ENCODE measurements at places on chromosomes 5 and 9.

DNA sequence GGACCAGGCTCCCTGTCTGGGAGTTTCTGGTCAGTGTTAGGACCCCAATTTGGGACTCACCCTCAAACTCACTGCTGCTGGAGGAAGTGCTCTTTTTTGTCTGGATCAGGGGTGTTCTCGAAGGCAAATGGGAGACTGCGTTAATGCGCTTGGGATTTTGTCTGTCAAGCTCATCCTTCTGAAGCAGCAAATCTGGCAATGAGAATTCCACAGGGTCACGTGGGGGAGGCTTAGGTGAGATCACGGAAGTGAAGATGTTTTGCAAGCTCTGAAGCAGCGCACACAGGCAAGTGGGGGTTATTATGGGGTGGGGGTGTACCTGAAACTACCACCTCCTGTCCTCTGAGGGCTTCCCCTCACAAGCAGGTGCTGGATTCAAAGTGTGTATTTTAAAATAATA lies 10.5 kb upstream of the TEX53 start:
- DNase-seq: no peak

DNA sequence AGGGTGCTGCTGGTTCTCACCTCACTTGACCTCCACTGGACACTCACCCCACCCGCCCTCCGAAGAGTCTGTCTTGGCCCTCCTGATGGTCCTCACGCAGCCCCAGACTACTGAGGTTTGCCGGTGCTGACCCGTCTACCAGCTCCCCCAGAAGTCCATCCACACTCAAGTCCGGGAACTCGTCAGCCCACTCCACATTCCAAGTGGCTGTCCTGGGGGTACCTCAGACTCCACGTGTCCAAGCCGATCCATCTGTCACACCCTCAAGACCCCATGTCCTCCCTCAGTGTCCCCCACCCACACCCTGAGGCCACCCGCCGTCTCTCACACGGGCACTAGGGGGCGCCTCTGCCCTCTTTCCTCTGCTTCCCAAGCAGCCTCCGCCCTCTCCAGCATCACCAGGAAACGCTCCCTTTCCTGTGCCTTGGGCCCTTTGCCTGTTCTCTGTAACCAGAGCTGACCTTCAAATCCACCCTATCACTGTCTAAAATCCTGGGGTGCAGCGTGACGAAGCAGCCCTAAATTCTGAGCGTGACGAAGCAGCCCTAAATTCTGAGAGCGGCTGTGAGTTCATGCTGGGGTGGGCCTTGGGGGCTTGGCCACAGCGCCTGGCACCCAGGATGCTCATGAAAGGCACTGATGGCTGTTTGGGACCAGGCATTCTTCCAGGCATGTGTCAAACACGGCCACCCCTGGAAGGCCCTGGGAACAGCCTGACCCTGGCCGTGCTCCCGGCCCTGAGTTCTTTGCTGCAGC lies 95.7 kb downstream of the KCNT1 start:
- DNase-seq: peak; percentile 76

DNA sequence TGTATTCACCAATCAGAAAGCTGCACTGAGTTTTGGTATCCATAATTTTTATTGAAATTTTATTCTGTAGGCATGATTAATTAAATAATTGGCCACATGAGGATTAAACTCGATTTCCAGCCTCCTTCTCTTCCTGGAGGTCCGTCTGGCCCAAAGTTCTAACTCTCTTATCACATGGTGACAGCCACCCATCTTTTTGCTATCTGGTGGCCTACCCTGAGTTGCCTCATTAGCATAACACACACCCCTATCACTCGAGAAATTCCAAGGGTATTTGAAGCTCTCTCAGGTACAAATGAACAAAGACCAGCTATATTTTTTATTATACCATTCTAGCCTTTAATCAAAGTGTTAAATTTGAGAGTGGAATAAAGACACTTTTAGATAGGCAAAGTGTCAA lies 57.7 kb downstream of the APC start:
- no peak for DNase-seq

GRCh38 chr5:142221091-142221860 lies 103.5 kb downstream of the SPRY4 start:
- DNase-seq: no peak

DNA sequence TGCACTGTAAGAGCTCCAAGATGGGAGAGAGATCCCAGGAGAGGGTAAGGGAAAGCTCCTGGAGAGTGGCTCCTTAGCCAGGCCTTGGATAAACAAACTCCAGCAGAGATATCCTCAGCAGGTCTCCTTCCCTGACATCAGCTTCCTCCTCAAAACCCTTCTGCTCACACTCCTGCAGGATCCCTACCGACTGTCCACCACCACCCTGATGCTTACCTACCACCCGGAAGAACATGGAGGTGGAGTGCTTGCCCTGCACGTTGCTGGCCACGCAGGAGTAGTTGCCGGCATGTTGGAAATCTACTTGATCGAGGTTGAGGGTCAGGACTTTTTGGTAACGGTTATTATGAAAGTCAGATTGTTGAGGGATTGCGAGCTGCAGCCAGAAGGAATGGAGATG lies 9.3 kb downstream of the CSF1R start:
- no peak for DNase-seq

- DNase-seq: no peak
These were observed 986.5 kb upstream of the ARRDC3 start for GRCh38 chr5:92369587-92369986.

- no peak for DNase-seq
These were observed 17.1 kb downstream of the C6 start for GRCh38 chr5:41196197-41196596.

DNA sequence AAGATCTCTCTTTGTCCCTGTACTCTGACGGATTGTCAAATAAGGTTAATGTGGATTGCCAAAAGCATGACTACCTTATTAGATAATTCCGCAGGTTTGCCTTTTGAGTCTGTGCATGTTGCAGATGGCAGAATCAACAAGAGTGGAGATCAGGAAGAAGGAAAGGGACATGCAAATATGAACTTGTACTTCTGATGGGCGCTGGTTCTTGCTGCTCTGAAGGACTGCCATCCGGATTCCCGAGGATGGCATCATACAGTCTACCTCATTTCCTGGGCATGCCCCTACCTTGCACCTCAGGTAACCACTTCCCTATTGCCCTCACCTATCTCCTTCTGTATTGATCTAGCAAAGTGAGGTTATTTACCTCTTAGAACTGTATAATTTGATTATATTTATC lies 504.2 kb downstream of the ACTL7B start:
- DNase-seq: no peak

- no peak for DNase-seq
These were observed 128.1 kb upstream of the OTULINL start for GRCh38 chr5:14453481-14453880.

GRCh38 chr5:66255714-66256113 lies 111.6 kb downstream of the SREK1 start:
- DNase-seq: no peak

DNA sequence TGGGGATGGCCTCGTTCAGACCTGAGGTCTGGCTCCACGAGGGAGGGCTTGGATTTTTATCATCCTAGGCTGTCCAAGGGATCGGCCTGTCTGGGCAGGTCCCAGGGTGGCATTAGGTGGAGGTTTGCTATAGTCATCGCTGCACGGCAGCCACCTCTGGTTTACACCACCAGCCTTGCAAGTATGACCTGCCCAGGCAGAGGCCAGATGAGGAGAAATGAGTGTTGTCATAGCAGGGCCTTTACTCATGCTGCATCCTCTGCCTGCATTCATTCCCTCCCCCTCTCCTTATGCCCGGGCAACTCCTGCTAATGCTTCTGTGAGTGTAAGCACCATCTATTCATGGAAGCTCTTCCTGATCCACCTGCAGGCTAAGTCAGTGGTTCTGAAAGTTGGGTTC lies 15.3 kb upstream of the NDST1 start:
- no peak for DNase-seq

DNA sequence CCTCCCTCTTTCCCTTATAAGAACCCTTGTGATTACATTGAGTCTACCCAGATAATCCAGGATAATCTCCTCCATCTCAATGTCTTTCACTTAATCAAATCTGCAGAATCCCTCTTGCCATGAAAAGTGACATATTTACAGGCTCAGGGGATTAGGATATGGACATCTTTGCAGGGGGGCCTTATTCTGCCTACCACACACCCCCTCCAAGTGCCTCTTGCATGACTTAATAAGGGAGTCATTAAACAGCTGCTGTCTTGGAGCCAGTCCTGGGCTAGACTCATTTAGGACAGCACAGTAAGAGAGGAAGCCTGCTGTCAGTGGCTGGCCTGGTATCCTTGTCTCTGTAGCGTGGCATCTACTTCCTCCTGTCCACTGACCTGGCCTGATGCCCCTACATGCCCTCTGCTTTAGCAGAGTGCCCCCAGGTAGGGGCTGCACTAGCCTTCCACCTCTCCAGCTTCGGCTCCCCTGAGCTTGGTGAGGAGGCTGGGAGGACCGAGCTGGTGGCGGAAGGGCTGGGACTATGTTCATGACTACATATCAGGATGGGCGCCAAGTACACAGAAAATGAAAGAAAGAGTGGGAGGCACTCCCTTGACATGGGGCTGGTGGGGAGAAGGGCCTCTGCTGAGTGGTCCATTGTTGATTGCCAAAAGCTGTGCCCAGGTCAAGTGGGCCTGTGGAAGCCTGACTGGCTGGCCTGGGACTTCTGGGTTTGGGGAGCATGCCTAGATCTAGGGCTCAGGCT lies 17.2 kb downstream of the ENHO start:
- no peak for DNase-seq

GRCh38 chr5:18811661-18812060 lies 1176.3 kb downstream of the CDH18 start:
- no peak for DNase-seq

GRCh38 chr5:108521841-108522506 lies 140.1 kb upstream of the FBXL17 start:
- DNase-seq: peak; percentile 72

DNA sequence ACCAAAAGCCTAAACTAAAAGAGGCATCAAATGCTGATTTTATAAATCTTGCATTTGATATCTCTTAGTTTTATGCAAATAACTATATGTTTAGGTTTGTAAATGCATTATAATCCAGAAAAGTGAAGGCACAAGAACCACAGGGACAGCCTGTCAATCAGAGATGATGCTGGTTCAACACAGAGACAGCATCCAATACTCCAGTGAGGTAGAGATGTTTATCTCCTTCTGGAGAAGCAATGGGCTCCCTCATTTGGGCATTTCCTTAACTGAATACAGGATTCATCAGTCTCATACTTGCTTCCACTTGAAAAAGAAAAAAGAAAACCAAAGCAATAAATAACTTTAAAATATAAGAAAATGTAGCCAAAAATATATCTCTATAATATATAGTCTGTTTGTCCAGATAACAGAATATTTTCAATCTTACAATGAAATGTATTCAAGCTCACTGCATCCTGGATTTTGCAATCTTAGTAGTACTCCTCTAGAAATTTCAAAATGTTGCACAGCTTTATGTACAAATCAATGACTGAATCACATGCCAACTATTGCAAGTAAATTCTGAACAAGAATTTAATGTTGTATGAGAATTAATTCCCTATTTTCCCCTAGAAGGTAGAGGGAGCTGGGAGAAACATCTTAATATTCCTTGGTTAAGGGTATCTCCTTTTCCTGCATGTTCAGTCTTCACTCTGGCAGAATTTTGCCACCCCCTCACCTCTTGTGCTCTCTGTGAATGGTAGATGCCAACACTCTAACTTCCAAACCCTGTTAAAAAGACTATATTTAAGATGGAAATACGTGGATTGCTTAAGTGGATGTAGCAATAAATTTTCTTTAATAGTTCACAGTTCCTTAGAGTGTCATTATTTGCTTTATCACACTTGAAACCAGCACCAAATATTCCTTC lies 191.1 kb upstream of the GAS1 start:
- DNase-seq: no peak

DNA sequence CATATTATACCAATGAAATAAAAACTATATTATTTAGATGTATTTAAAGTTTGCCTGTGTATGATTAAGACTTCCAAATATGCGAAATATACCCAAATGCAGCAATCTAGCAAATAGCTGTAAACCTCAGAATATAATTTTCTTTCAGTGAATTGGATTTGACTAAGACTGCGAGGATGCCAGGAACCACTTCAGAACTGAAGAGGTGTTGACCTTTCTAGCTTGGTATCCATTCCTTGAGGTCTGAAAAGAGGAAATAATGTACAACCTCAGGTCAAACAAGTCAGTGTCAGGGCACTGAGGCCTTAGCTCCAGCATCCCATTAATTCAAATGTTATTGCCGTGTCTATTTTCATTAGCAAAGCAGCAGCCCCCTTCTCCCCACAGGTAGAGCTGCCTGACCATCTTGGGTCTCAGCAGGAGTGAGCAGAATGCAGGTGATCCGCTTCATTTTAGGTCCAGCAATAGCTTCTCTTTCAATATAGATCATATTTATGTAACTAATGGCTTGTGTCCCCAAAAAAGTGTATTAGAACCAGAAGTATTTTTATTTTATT lies 100.0 kb downstream of the KIAA1958 start:
- DNase-seq: no peak

DNA sequence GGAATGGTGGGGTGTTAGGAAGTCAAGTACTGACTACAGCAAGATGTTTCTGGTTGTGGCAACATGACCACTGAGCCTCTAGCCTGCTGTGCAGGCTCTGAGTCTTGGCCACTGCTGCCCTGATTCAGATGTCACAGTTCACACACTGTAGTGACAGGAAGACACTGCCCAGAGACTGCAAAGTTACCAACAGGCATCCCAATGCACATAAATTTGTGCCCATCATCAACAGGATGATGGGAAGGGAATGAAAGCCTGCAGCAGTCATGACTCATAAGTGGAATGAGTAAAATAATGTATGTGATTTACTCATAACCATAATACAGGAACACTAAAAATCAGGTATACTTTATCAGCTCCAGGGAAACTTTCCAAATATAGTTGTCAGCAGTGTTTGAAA lies 251.6 kb upstream of the HAPLN1 start:
- DNase-seq: no peak

- no peak for DNase-seq
These were observed 1.6 kb downstream of the COL5A1 start for GRCh38 chr9:134643222-134643671.

DNA sequence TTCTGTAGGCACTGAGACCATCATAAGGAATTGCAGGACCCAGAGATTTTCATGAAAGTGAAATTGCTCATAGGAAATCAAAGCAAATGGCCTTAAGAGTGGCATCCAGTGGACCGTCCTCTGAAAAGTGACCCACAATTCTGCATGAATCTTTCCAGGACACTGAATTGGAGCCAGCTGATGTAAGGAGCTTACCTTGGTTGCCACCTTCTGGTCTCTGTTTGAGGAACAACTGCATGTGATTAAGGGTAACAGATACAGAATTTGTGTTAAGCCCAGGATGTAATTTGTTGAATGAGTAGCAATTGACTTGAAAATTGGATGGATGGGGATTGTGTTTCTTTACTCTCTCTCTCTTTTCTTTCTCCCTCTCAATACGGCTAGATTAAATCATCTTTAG lies 49.9 kb upstream of the GAS1 start:
- no peak for DNase-seq

DNA sequence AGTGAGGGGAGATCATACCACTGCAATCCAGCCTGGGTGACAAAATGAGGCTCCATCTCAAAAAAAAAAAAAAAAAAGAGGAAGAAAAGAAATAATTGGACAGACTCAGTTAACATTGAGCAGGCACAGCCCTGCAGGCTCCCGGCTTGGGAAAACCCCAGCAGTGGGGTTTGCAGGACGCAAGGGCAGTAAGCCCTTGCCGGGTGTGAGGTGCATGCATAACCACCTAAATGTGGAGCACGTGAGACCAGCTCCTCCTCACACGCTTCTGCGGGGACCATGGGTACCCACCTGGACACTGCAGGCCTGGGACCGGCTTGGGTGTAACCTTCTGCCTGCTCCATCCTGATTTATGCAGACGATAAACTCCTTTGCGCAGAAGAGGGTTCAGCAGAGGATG lies 4.8 kb upstream of the SLC6A18 start:
- DNase-seq: no peak
